Omental fat pad (tissue), 4 donors: ENCODE measurements at places on chromosomes 5 and 9. TPM values are rescaled to one million over a fixed set of nuclear protein-coding genes. Genes with fewer than 3 reads are reported as not detected.

GRCh38 chr9:99030092-99030511 is 74.8 kb upstream of the TGFBR1 start:
- no peak for DNase-seq

- DNase-seq, result no peak
These were observed 1.0 kb upstream of the ACSL6 start for GRCh38 chr5:132012371-132013005.

Gene DIRAS2
- total RNA-seq, result not detected

DNA sequence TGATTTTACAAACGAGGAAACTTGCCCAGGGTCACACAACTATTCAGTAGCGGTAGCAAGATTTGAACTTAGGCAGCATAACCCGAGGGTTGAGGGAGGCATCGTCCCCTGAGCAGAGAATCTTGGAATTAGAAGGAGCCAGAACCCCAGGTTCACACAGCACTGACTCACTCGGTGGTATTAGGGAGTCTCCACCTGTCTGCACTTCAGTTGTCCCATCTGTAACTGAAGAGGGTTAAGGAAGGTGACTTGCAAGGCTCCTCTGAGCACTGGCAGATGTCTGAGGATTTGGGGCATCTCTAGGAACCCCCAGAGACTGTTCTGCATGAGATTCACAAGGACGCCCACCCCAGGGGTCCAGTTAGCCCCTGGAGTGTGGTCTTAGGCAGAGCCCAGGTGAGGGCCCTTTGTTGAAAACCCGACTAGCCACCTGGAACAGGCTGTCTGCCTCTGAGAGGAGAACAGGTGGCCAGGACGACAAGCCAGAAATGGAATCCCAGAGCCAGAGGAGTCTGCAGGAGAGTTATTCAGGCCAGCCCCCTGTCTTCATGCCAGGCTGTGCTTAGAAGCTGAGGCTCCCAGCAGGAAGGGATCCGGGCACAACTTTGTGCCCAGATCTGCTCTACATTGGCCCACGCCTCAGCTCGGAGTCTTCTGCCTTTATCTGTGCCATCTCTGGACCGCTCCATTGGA is 50.0 kb upstream of the ORM1 start:
- peak; percentile 1 for DNase-seq

Gene PCDHA3
- 0.25 TPM for total RNA-seq

DNA sequence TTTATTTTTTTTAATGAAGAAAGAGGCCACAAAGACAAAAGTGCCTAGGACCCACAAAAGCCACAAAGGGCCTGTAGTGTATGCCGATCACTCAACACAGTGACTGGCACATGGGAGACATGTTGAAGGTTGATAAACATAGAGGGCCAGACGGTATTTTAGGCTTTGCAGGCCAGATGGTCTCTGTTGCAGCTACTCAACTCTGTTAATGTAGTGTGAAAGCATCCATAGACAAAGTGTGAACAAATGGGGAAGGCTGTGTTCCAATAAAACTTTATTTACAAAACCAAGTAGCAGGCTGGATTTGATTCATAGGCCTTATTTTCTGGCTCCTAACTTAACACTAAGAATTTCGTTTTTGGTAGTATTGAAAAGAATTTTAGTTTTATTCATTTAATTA is 139.9 kb downstream of the SGCD start:
- DNase-seq, result no peak

GRCh38 chr9:259405-260404 is 45.0 kb downstream of the DOCK8 start:
- DNase-seq, result no peak
